GM04503 (cell line): ENCODE measurements at places on chromosomes 4 and X.

DNA sequence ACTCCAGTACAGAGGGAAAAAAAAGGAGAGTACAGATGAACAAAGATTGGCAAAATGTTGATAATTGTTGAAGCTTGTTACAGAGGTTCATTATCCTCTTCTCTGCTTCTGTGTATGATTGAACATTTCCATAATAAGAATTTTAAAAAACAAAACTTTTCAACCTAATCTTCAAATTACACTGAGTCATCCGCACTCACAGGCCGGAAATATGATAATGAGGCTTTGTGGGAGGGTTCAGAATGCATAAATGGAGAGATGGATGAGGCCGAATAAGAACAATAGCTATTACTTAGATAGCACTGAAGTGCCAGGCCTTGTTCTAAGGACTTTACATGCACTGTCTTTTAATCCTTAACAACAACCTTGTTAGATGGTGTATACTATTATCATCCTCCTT is 4.6 kb upstream of the ERCC6L start:
- DNase-seq, result no peak

DNA sequence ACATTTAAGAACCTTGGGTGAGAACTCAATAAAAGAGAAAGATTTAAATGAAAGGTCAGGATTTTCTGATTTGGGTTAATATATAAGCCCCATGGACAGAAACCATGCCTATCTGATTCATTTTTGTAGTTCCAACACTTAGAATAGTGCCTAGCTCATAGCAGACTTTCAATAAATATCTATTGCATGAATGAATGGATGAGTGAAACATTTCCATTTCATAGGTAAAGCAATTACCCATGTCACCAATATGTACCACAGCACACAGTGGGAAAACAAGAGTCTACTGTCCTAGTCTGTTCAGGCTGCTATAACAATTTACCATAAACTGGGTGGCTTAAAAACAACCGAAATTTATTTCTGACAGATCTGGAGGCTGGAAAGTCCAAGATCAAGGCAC is 63.9 kb upstream of the PTPN13 start:
- DNase-seq, result no peak

GRCh38 chrX:64205441-64205734 is at the start of gene AMER1:
Gene AMER1 (minus strand): TSS chrX:64205708. CDS start chrX:64193286, 12,422 bp downstream.
- DNase-seq, result no peak

DNA sequence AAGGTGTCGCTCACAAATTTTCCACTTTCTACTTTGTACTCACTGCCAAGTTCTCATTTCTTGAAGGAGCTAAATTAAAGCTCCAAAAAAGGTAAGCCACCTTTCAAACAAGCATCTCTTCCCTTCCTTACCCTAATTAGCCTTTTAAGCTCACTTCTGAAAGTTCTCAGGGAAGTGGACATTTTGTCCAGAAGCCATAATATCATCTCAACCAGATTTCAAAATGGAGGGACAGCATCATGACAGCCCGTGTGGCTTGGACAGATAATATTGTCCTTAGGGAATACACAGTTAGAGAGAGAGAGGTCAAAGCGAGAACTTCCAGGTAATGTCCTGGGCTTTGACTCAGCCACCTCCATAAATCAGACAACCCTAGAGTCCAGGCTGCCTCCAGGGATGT is 93.8 kb upstream of the ANXA3 start:
- no peak for DNase-seq

DNA sequence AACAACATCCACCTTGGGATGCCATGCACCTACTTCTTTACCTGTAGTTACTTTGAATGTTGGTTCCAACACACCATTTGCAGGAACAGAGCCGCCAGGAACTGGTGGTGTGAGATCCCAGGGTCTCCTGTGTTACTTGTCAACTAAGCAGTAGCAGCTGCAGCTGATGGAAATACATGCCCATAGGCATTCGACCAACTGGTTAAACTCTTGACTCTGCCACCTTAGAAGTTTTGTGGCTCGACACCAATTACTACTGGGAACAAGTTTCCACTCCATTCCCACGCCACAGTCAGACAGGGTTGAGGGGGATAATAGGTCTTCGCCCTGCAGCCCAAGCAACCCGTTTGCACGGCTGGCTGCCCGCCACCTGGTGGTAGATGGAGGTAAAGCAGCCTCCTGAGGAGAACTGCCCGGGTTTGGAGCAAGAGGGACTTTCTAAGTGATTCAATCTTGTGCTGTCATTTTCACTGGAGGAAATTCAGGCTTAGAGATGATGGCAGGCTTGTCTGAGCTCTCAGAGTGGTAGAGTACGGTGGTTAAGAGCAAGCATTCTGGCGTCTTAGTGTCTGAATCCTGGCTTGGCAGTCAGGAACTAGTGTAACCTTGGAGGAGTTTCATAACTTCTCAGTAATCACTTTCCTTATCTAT is 119.1 kb upstream of the TRIM2 start:
- DNase-seq, result peak; percentile 9

DNA sequence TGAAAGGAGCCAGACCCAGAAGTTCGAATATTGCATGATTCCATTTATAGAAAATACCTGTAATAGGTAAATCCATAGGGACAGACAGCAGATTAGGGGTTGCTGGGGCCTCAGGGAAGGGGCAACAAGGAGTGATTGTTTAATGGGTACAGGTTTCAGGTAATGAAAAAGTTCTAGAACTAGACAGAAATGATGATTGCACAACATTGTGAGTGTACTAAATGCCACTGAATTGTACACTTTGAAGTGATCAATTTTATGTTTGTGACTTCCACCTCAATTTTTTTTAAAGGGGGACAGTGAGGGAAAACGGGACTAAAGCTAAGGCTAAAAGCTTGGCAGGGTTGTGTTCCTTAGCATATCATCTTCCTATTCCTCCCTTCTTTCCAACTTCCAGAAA is 23.5 kb downstream of the ZBTB33 start:
- DNase-seq, result no peak

GRCh38 chr4:28686618-28687017 is 1826.0 kb downstream of the STIM2 start:
- DNase-seq, result no peak

DNA sequence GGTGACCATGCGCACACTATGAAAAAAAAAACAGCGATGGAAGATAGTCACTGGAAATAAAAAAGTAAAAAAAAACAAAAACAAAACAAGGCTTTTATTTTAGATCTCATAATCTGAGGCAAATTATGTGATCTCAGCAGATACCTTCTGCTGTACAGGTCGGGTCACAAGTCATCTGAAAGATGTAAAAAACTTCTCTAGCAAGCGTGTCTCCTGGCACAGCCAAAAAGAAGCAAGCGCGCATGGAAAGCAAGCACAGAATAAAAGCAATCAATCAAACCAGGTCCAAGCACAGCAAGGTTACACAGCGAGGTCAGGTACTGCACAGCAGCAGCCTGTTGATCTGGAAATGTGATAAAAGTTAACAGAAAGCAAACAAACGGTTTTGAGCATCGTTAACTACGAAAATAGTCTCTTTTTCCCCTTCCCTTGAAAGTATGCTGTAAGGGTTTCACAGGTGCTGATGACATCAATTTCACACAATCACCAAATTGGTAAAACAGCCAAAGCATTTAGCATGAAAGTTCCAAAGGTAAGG is 79.3 kb upstream of the MTNR1A start:
- no peak for DNase-seq

DNA sequence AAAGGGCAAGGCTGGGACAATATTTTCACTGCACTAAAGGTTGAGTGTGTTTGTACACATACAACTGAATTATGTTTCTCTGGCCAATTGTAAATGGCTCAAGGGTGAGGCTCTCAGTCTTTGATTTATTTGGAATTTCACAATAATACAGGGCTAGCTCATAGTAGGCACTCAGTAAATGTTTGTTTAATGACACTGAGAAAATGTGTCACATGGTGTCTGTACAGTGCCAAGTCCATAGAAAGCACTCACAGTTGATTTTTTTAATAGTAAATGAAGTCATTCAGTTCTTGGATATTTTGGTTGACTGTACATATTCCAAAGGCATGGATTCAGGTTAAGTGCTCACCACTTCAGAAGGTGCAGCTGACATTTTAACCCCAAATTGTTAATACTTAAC is 176.4 kb downstream of the IL1RAPL2 start:
- no peak for DNase-seq

DNA sequence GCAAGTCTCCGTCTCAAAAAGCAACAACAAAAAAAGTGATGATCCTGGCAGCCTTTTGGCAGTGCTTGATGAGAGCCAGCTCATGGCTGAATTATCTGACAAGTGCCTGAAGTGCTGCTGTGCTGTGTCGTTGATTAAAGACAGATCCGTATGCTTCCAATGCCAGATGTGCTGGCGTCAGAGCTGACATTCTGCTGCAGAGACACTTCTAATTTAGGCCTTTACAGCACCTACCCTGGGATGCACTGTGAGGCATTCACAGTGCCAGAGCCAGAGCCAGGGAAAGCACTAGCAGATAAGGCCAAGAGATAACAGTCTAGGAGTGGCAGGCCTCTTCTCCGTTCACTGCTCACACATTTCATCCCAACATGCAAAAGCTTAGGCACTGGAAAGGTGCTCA is 995.5 kb downstream of the RAB28 start:
- no peak for DNase-seq

DNA sequence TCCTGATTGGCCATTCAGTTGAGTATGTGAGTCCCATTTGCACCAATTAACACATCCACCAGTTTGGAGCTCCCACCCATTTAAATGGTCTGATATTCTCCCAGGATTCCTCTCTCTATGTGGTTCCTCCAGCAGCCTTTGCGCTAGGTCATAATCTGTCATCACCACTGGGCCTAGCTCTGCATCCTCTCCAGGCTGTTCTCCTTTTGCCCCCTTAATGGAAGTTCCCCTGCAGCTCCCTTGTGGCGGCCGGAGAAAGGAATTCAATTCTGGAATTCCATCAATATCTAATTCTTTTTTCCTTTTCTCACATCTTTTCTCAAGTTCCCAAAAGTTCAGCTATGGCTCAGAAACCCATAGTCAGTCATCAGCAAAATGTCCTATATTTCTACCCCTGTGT is 2184.4 kb upstream of the AGA start:
- no peak for DNase-seq

- DNase-seq, result no peak
Observed at GRCh38 chrX:99184153-99184552, 1225.9 kb downstream of the PCDH19 start.

DNA sequence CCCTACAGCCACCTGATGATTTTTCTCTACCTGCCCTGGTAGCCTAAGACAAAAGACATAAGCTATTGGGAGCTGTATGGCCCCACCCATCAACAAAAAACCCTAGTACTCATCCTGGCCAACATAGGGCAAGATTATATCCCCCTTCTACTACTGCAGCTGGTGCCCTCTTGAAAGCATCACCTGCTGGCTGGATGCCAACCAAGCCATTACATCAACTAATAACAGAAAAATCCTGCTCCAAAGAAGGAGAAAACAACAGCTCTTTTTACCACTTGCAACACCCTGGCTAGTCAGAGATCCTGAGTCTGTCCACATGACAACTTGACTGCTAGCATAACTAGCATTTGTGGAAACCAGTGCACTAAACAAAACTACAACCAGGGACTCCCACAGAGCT is 43.6 kb upstream of the UPRT start:
- DNase-seq, result no peak

DNA sequence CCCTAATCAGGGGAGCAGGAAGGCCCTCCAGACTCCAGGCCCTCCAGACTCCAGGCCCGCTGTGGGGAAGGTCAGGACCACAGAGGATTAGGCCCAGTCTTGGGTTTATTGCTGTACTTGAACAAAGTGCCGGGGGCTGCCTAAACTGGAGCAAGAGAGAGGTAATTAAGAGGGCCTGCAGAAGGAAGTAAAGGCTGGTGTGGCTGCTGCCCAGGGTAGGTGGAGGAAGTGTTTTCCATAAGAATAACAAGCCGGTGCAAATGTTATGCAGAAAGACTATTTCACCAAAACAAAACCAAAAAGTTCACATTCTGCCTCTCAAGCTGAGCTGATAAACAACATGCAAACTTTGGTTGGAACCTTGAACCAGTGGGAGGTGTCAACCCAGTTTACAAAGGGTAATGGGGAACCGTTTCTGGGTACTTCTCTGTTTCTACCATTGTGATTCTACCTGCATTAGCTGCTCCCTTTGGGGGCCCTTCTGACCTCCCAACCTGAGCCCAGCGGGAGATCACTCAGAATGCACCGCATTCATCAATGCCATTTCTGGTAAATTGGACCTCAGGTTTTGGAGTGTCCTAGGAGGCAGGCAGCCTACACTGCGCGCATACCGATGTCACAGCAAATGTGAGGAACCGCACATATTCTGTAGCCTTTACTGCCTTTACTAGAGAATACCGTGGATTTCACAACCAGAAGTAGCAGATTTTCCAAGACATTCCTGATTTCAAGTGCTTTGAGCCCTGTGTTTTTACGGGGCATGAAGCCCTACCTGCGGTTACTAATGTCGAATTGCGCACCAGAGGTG is 59.7 kb upstream of the BCOR start:
- no peak for DNase-seq

GRCh38 chrX:53605004-53605403 is 81.5 kb downstream of the HUWE1 start:
- DNase-seq, result no peak

- no peak for DNase-seq
Observed at GRCh38 chrX:132861076-132861475, 97.4 kb downstream of the HS6ST2 start.

DNA sequence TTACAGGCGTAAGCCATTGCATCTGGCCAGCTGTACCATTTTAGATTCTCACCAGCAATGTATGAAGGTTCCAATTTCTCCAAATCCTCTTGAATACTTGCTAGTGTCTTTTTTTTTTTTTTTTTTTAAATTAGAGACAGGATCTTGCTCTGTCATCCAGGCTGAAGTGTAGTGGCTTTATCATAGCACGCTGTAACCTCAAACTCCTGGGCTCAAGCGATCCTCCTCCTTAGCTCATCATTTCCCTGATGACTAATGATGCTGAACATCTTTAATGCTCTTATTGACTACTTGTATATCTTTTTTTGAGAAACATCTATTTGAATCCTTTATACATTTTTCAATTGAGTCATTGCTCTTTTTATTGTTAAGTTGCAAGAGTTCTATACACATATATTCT is 40.3 kb downstream of the HDAC8 start:
- no peak for DNase-seq

GRCh38 chr4:25112366-25112994 is 47.8 kb downstream of the SEPSECS start:
- DNase-seq, result no peak

- peak; percentile 6 for DNase-seq
Observed at GRCh38 chrX:148416931-148417330, 83.5 kb upstream of the AFF2 start.

GRCh38 chr4:2867758-2868491 is 24.3 kb downstream of the ADD1 start:
- DNase-seq, result no peak

DNA sequence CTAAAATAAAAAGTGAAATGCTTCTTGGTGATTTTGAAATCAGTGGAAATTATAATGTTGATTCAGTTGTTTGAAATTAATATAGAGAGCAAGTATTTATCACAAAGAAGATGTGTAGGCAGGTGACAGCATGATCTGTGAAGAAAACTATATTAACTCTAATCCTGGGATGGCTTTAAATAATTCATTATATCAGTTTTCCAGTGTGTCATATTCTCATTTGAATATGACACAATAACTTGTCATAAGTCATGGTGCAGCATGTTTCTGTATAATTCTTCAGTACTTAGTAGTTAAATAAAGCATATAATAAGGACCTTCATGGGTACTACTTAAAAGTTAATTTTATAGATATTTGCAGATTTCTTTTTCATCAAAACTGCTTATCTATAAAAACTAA is 573.6 kb downstream of the INPP4B start:
- no peak for DNase-seq

GRCh38 chrX:138128027-138128671 is 562.2 kb downstream of the ZIC3 start:
- no peak for DNase-seq

GRCh38 chrX:20325786-20326388 is 59.2 kb upstream of the RPS6KA3 start:
- no peak for DNase-seq

GRCh38 chr4:81913427-81913879 is 441.7 kb upstream of the RASGEF1B start:
- DNase-seq, result no peak
